CD4-positive, alpha-beta T cell treated with Interleukin-6 at 100 ng/mL for 8 hours (primary cell): ENCODE measurements at places on chromosomes 3 and 15.

- no peak for DNase-seq
Measured at GRCh38 chr15:98684995-98685525, 36.7 kb downstream of the IGF1R start.

DNA sequence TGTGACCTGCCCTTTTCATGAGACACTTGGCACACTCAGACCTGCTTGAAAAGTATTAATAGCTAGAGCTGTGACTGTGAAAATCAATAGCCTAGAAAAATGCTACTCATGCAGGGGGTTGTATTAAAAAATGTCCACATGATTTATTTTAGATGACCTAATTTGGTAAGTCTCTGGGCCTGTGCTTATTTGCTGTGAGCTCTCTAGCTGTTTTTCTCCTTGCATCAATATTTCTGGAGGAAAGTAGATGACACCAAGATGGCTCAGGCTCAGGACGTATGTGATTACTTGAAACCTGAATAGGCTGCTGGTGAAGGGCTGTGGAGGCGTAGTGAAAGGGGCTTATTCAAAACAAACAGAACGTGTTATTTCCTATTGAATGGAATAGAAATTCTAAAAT lies 29.5 kb downstream of the KCNAB1 start:
- DNase-seq = no peak

GRCh38 chr3:72951259-72951722 lies 45.3 kb upstream of the PPP4R2 start:
- no peak for DNase-seq

- DNase-seq = no peak
Measured at GRCh38 chr15:95059346-95059905, 828.1 kb downstream of the MCTP2 start.

DNA sequence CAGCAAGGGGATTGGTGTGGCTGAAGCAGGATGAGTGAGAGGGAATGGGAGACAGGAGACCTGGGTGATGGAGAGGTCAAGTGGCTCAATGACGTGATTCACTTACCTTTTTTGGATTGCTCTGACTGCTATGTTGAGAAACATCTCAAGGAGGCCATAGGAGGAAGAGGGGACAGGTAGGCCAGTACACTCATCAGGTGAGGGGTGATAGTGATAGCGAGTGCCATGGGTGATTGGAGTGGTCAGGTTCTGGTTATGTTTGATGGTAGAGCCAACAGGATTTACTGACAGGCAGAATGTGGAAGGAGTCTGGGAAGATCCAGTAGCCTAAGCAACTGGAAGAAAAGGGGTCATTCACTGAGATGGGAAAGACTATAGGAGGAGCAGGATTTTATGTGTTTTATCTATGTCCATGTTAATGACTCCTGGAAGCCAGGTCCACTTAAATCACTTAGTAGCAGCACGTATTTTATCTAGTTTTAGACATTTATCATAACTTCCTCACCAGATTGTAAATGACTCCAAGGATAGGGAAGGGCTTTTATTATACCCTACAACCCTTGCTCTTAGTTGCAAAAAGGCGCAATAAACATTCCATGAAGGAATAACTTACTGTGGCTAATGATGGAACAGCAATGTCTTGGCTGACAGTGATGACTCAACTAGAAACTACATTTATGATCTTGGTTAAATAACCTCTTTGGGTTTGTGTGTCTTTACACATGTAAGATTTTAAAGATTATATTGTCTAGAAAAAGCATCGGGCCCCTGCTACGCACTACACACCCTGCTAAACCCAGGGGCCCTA lies 119.8 kb upstream of the RNF7 start:
- no peak for DNase-seq

DNA sequence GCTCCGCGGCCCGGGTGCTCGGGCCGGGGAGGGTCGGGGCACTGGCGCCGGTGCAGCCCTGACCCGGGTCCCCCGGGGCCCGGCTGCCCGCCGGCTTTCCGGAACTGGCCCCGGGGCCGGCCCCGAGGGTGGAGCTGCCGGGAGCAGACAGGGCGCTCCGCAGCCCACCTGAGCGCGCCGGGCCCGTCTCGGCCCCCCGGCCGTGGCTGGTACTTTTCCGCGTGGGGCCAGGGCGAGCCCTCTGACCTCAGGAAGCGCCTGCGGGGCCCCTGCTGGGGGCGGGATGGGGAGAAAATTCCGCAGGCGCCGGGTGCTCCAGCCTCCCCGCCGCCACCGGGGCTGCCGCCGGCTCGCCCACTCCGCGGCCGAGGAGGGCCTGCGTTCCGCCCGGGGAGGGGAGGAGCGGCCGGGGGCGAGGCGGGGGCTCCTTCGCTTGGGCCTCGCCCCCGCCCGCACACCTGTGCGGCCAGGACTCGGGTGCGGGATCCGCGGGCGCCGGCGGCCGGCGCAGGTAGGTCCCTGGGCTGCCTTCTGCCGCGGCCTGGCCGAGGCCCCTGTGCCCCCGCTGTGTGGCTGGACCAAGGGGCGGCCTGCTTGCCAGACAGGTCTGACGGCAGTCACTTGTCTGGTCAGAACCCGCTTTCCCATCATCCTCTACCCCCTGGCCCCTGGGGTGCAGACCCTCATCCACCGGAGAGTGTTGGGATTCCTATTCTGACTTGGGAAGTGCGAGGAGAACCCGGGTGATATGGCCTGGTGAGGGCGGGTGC lies 3.5 kb downstream of the FURIN start:
- no peak for DNase-seq

DNA sequence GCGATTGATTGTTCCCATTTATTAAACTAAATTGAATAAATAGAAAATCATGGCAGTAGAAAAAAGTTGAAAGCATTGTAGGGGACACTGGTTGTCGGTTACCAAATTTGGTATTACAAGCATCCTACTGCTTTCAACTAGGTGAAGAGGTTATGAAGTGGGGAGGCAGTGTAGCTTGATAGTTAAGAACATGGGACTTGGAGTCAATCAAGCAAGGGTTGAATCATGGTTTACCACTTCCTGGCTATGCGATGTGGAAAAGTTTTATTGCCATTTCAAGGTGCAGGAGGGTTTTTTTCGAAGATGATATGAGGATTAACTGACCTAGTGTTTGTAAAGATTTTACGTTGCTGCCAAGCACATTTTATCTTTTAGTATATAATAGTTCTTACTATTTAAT lies 318.2 kb upstream of the KCNH8 start:
- DNase-seq = no peak

- DNase-seq = no peak
Measured at GRCh38 chr15:86263230-86263629, 183.6 kb downstream of the AGBL1 start.

GRCh38 chr3:4816306-4816705 lies 162.9 kb upstream of the BHLHE40 start:
- no peak for DNase-seq
